Gastroesophageal sphincter (tissue), 4 donors: ENCODE measurements at places on chromosomes 6 and 20. TPM values are rescaled to one million over a fixed set of nuclear protein-coding genes. Genes with fewer than 3 reads are reported as not detected.

- no peak overlapping the region for H3K27ac ChIP-seq
- H3K27me3 ChIP-seq: no peaks in the 10 kb centered on the region
- no peak for ATAC-seq
- H3K4me3 ChIP-seq: no peak overlapping the region
These were observed 3.5 kb upstream of the NT5DC1 start for GRCh38 chr6:116096979-116097816.

DNA sequence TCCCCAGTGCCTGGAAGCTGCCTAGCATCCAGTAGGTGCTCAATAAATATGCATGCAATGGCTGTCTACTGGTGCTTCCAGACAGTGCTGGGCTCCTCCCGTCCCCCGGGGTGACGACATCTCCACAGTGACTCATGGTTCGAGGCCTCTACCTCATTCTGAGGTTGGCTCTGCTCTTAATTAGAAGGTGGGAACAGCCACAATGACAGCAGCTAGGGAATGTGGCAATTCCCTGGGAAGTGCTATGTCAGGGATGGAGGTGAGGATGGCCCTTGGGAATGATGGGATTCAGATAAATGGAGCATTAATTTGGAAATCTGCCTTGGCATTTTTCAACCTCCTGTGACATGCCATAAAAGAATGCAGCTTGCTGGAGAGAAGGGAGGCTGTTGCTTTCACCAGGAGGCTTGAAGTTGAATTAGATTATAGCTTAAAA lies 43.5 kb upstream of the NFATC2 start:
- H3K27ac ChIP-seq: no peak overlapping the region
- H3K4me3 ChIP-seq: no peak overlapping the region
- H3K36me3 ChIP-seq: no peaks in the 10 kb centered on the region
- no peaks in the 10 kb centered on the region for H3K27me3 ChIP-seq

GRCh38 chr20:49270177-49270576 lies 7.7 kb downstream of the ZNFX1 start:
- no peaks in the 10 kb centered on the region for H3K27me3 ChIP-seq
- no peak overlapping the region for H3K27ac ChIP-seq
- no peak overlapping the region for H3K4me3 ChIP-seq
- H3K36me3 ChIP-seq: no peaks in the 10 kb centered on the region
- no peak for ATAC-seq
- H3K4me1 ChIP-seq: peaks cover 90% of the 10 kb centered on the region

DNA sequence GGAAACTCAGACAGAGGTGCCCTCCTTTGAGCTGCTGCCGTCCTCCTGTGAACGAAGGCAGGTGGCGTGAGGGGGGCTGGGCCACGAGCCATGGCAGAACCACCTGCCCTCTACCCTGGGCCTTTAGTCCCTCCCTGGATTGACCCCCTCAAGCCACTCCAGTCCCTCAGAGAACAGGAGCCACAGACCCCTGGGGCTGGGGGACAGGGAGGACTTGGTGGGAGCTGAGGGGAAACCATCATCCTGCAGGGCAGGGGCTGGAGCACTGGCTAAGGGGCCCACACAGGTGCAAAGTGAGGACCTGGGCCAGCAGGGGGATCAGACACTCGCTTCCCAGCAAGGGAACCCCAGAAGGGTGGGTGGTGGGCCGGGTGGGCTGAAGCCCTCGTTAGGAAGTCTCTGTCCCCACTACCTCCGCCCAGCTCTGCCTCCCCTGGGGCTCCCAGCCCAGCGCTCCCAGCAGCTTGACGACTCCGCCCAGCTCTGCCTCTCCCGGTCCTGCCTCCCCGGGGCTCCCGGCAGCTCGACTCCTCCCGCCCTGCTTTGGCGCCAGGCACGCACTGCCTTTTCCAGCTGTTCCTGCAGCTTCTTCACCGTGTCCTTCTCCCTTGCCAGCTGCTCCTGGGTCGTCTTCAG lies 44.4 kb downstream of the DSTN start:
- H3K27me3 ChIP-seq: no peaks in the 10 kb centered on the region
- H3K27ac ChIP-seq: peak overlapping the region; percentile 85
- H3K36me3 ChIP-seq: peaks cover 65% of the 10 kb centered on the region
- peak; percentile 70 for ATAC-seq

The NHLRC1 gene
- total RNA-seq: 0.93 TPM

GRCh38 chr6:169372589-169372988 lies 118.9 kb upstream of the THBS2 start:
- H3K4me1 ChIP-seq: no peaks in the 10 kb centered on the region
- no peak overlapping the region for H3K27ac ChIP-seq
- H3K36me3 ChIP-seq: no peaks in the 10 kb centered on the region
- H3K27me3 ChIP-seq: no peaks in the 10 kb centered on the region
- H3K4me3 ChIP-seq: no peak overlapping the region
- no peak for ATAC-seq

The RPS6KA2 gene
- 55.4 TPM for total RNA-seq

DNA sequence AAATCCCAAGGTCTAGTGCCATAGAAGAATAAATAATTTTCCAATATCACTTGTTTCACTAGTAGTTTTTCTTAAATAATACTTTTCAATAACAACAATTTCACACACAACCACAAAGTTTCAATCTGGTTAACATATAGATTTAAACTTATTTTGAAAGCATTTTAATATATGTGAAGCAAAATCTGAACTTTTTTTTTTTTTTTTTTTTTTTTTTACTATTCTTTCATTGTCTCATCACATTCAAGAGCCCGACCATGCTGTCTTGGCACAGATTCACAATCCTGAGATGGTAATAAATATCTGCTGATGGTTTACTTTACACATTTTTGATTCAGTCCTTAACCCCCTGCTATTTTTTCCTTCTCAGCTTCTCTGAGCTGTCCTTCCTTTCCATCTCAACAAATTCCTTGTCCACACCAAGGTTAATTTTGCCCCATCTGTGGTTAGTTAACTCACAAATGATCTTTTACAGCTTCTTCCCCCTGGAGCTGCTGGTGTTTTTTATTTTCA lies 262.8 kb downstream of the TMEM242 start:
- ATAC-seq: no peak
- H3K4me1 ChIP-seq: peaks cover 4% of the 10 kb centered on the region
- H3K27ac ChIP-seq: no peak overlapping the region

GRCh38 chr6:43913375-43914271 lies 143.6 kb downstream of the VEGFA start:
- H3K4me1 ChIP-seq: no peaks in the 10 kb centered on the region
- no peak for ATAC-seq
- no peaks in the 10 kb centered on the region for H3K27me3 ChIP-seq
- no peak overlapping the region for H3K4me3 ChIP-seq

- H3K27ac ChIP-seq: peak overlapping the region; percentile 57
- H3K27me3 ChIP-seq: no peaks in the 10 kb centered on the region
- peaks cover 42% of the 10 kb centered on the region for H3K36me3 ChIP-seq
- peak overlapping the region; percentile 35 for H3K4me3 ChIP-seq
These were observed 491 bp downstream of the GNMT start for GRCh38 chr6:42961020-42961470.

The PREX1 gene
- total RNA-seq: 16.3 TPM

The PPIL6 gene
- 9.0 TPM for total RNA-seq

The CASS4 gene
- total RNA-seq: 1.2 TPM

DNA sequence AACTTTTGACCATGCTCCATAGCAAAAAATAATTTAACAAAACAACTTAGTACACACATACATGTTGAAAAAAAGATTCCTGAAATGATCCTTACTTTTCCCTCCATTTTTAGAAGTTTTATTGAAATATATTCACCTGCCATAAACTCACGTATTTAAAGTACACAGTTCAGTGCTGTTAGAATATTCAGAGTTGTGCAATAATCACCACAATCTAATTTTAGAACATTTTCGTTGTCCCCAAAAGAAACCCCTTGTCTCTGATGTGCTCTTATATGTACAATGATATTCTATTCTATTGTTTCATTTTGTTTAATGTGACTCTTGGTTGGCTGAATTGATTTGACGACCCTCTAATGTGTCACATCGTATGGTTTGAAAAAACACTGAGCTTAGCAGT lies 15.9 kb downstream of the ROS1 start:
- no peak overlapping the region for H3K27ac ChIP-seq
- no peaks in the 10 kb centered on the region for H3K4me1 ChIP-seq
- no peaks in the 10 kb centered on the region for H3K36me3 ChIP-seq
- H3K27me3 ChIP-seq: no peaks in the 10 kb centered on the region
- H3K4me3 ChIP-seq: no peak overlapping the region

The B4GALT5 gene
- 35.6 TPM for total RNA-seq

DNA sequence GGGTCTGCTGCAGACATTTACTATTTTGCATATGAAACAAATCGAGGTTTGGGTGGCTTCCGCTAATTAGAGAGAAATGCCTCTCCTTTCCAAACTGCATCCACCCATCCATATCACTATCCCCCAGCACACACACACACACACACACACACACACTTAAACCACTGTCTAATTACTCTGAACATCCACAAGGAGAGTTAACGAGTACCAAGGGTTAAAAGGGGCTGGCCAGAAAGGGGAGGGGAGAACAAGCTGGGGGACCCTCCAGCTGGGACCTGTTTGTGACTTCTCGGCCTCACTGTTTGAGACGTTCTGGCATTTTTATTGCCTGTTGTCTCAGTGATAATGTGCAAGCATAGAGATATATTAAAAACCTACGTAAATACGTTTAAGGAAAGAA lies 261.2 kb downstream of the FOXC1 start:
- H3K27me3 ChIP-seq: no peaks in the 10 kb centered on the region
- H3K4me3 ChIP-seq: no peak overlapping the region
- H3K4me1 ChIP-seq: peaks cover 15% of the 10 kb centered on the region

- H3K27me3 ChIP-seq: no peaks in the 10 kb centered on the region
- H3K27ac ChIP-seq: no peak overlapping the region
- H3K4me3 ChIP-seq: no peak overlapping the region
- peaks cover 65% of the 10 kb centered on the region for H3K4me1 ChIP-seq
- peak; percentile 61 for ATAC-seq
- H3K36me3 ChIP-seq: no peaks in the 10 kb centered on the region
These were observed 100.3 kb downstream of the GMPR start for GRCh38 chr6:16338577-16339264.

The DEFB123 gene
- not detected for total RNA-seq

- no peak overlapping the region for H3K4me3 ChIP-seq
- peaks cover 57% of the 10 kb centered on the region for H3K36me3 ChIP-seq
- H3K27ac ChIP-seq: no peak overlapping the region
- no peaks in the 10 kb centered on the region for H3K27me3 ChIP-seq
- peaks cover 8% of the 10 kb centered on the region for H3K4me1 ChIP-seq
These were observed 13.2 kb upstream of the HELZ2 start for GRCh38 chr20:63587256-63587655.
